ENCODE measurements at places on chromosomes 4 and X. TPM values are rescaled to one million over a fixed set of nuclear protein-coding genes. Genes with fewer than 3 reads are reported as not detected.

- DNase-seq = no peak
Observed at GRCh38 chr4:48138936-48139335, 4.9 kb upstream of the TXK start.

DNA sequence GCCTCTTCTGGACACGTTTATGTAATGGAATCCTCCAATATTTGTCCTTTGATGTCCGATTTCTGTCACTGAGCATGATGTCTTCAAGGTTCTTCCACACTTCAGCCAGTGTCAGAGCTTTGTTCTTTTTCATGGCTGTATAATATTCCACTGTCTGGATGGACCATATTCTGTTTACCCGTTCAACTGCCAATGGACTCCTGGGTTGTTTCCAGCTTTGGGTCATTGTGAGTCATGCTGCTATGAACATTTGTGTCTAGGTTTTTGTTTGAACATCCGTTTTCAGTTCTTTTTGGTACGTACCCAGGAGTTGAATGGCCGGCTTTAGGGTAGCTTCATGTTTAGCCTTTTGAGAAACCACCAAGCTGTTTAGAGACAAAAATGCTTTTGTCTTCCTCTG lies 93.2 kb downstream of the SHOX start:
- DNase-seq = no peak

ZAR1 gene
- not detected for total RNA-seq

DNA sequence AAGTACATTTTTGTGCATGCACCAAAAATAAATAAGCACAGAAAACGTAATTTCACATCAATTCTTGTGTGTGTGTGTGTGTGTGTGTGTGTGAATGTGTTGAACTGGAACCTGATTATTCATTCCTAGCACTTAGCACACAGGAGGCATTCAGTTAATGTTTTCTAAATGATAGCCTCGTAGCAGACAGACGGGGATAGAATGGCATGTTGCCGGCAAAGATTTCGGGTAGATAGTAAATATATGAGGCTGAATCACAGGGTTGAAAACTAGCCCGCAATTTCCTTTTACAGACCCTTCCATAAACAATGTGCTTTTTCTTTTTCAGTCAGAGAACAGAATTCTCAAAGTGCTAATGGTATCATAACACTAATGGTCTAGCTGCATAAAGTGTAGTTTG lies 13.5 kb downstream of the MAOB start:
- no peak for DNase-seq

GRCh38 chrX:134764202-134764785 lies 106.0 kb upstream of the PLAC1 start:
- peak; percentile 45 for DNase-seq

DNA sequence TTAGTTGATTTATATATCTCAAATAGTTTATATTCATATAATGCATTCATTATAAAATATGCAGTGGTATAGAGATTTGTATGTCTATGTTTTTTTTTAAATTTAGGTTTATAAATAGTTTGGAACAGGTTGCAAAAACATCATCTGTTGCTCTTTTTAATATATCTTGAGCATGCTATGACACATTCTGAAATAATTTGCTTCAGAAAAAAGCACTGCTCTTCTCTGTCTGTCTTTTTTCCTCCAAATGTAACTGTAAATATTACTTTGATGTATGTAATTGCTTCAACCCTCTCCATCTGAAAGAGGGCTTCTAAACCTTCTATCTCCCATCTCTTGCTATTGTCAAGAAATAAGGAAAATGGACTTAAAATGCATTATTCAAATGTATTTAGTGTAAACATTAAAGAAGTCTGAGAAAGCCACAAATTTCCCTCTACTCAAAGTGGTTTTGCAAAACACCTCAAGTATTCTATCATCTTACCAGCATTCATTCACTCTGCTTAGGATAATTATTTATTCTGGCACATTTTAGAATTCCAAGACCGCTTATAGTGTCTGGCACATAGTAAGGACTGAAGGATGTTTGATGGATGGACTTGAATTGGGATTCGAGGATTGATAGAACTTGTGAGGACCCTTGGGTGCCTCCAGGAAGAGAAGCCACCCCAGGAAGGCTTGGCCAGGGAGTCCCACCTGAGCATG lies 87.8 kb downstream of the CLNK start:
- no peak for DNase-seq

GRCh38 chr4:55181010-55182005 lies 55.9 kb upstream of the KDR start:
- peak; percentile 42 for DNase-seq

GRCh38 chr4:148375584-148375983 lies 66.6 kb downstream of the NR3C2 start:
- DNase-seq = no peak

P2RY8 gene
- 0.17 TPM for total RNA-seq

Measured in dermis blood vessel endothelial cell (primary cell).